Stimulated activated CD8-positive, alpha-beta memory T cell treated with anti-CD3 and anti-CD28 coated beads, Interleukin-7, amount 100 ng/mL, for 24 hours (primary cell): ENCODE measurements at places on chromosomes 13 and 19.

- no peak for DNase-seq
Measured at GRCh38 chr19:27884376-27884775, 1328.6 kb downstream of the UQCRFS1 start.

GRCh38 chr13:109148243-109148642 lies 518.8 kb downstream of the MYO16 start:
- no peak for DNase-seq

GRCh38 chr13:45521297-45521696 lies 56.6 kb downstream of the COG3 start:
- no peak for DNase-seq

- no peak for DNase-seq
Measured at GRCh38 chr19:11425719-11426457, 6.8 kb upstream of the RGL3 start.

- DNase-seq, result no peak
Measured at GRCh38 chr19:32442650-32443049, 37.1 kb downstream of the DPY19L3 start.

DNA sequence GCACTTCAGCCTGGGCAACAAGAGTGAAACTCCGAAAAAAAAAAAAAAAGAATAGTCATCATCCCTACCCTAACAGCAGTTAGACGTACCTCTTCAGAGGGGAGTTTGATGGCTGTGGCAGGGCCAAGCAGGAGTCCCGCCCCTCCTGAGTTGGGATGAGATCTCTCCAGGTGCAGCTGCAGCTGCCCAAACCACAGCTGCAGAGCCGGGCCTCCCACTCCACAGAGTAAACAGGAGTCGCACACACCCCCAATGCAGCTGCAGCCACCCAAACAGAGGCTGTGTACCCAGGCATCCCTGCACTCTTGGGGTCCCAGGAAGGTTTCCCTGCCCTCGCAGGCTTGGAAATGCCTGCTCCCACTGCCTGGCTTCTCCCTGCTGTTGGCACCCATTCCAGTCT lies 17.4 kb upstream of the MLLT1 start:
- DNase-seq, result no peak

DNA sequence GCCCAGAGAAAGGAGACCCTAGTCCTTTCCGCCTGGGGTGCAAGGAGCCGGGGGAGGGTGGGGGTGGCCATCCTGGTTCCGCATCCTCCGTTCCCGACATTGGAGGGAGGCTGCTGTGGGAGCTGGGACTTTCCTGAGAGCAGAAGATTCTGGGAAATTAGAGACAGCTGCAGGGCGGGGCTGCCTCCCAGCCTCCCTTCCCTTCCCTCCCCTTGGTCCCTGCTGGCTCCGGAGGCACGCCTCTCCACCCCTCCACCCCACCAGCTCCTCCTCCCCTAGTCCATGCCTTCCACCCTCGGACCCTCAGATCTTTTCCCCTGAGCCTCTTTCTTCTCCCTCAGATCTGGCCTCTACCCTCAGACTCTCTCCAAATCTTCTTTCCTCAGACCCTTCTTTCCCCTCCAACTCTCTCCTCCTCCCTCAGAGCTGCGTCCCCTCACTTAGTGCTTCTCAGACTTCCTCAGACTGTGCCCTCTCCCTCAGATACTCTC lies 3.1 kb upstream of the BCL3 start:
- no peak for DNase-seq

GRCh38 chr19:18991006-18991405 lies 42.3 kb downstream of the SUGP2 start:
- DNase-seq, result no peak

DNA sequence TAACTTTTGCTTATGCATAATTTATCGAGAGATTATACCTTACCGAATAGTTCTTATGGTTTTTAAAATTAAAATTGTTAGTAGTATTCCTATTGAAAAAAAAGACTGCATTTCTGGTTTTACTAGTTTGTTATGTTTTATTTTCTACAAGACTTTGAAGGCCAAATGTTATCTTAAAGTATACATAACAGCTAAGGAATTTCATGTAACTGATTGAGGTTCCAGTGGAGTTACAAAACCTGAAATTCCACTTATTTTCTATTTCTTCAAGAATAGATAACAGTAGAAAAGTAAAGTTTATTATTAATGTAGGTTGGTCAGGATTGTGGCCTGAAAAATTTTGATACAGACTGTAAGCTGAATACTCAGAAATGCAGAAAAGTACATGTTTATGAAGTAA lies 1216.0 kb upstream of the PCDH20 start:
- DNase-seq, result no peak

GRCh38 chr19:40358773-40359172 lies 10.3 kb downstream of the PLD3 start:
- DNase-seq, result no peak

DNA sequence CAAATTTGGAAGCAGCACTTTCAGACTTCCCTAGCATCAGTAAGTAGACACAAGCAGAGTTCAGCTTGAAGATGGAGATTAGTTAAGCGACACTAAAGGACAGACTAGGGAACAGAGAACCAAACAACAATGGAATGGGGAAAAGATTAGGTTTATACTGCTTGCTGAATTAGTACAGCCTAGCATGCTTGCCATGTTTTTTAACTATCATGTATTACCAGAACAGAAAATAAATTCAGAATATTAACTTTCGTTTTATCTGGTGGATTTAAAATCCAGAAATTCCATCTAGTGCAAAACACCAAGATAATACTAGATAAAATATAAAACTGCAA lies 451.5 kb upstream of the SLC10A2 start:
- DNase-seq, result no peak

DNA sequence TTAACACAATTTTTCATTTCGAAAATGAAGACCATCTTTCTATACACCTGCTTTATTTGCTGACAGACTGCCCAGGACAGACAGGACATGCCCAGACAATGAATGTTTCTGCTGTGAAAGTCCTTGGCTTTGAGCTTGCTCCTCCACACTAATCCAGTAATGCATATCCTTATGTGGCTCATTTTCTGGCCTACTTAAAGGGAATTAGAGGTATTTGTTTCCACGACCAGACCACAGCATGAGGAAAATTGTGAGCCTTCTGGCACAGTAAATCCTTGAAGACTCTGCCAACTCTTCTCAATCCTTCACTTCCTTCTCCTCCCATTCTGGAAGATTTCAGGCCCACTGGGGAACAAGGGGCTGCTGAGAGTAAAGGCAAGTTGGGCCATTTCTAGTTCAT lies 25.7 kb downstream of the CCDC70 start:
- no peak for DNase-seq

GRCh38 chr13:52195401-52195837 lies 36.0 kb upstream of the NEK3 start:
- peak; percentile 16 for DNase-seq

DNA sequence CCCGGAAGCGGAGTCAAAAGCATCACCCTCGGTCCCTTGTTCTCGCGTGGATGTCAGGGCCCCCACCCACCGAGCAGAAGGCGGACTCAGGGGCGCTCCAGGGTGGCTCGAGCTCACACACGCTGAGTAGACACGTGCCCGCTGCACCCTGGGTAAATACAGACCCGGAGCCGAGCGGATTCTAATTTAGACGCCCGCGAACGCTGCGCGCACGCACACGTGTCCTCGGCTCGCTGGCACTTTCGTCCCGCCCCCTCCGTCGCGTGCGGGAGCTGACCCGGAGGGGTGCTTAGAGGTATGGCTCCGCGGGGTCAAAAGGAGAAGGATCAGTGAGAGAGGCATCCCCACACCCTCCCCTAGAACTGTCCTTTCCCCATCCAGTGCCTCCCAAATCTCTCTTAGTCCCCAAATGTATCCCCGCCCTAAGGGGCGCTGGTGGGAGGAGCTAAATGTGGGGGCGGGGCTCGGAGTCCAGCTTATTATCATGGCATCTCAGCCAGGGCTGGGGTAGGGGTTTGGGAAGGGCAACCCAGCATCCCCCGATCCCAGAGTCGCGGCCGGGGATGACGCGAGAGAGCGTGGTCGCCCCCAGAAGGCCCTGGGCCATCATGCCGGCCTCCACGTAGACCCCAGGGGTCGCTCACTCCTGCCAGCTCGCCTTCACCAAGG lies 451 bp upstream of the ICAM5 start:
- DNase-seq, result no peak

GRCh38 chr13:69857183-69857821 lies 250.3 kb upstream of the ATXN8OS start:
- no peak for DNase-seq

GRCh38 chr19:54696117-54696548 lies 28.1 kb upstream of the KIR3DL3 start:
- DNase-seq, result no peak

DNA sequence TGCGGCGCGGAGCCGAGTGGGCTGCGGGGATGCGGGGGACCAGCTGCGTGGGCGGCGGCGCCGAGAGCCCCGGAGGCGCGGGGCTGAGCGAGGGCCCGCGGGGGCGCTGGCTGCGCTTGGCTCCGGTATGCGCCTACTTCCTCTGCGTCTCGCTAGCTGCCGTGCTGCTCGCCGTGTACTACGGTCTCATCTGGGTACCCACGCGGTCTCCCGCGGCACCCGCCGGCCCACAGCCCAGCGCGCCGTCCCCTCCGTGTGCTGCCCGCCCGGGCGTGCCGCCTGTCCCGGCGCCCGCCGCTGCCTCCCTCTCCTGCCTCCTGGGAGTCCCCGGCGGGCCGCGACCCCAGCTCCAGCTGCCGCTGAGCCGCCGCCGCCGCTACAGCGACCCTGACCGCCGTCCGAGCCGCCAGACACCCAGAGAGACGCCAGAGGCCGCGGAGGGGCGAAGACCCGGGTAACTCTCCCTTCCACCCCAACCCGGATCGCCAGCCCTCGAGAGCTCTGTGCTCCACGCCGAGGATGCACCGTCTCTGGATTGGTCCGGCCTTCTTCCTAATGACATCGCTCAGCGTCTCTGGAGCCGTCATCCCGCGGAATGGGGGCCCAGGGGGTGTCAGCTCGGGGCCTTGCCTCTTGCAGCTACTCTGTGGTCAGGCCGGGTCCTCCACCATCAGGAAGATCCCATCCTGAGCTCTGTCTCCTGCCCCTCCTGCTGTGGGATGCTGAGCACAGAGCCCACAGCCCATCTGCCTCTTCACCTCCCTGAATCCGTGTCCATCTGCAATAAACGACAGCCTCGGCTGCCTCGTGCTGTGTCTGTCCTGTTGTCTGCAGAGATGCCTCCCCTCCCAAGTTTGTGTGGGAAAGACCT lies 441 bp downstream of the INAFM1 start:
- DNase-seq, result no peak

GRCh38 chr13:25857830-25858229 lies 194.0 kb downstream of the SHISA2 start:
- no peak for DNase-seq

- no peak for DNase-seq
Measured at GRCh38 chr13:48315969-48316650, 12.6 kb downstream of the RB1 start.
